ENCODE measurements at places on chromosomes 7 and 10. TPM values are rescaled to one million over a fixed set of nuclear protein-coding genes. Genes with fewer than 3 reads are reported as not detected.

Gene GPC2
- polyA plus RNA-seq = 0.80 TPM

GRCh38 chr7:34835901-34836600 is 178.0 kb downstream of the NPSR1 start:
- no peak for DNase-seq

DNA sequence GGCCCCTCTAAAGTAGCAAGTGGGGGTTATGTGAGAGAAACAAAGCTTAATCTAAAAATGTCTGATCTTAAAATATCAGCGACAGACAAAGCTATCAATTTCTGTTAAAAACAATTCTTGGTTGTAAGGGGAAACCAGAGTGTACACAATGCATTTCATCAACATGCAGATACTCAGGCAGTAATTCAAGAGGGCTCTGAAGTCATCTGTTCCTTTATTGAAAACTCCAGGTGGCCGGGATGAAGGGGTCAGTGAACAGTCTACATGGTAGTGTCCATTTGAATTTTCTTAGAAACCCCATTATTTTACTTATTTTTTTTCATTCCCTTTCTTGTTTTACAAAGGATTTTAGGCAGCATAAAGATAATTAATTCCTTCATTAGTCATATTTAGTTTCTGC is 36.7 kb upstream of the BTBD16 start:
- no peak for DNase-seq

Gene SPDYE8
- polyA plus RNA-seq = not detected

GRCh38 chr10:93670372-93670771 is 32.0 kb downstream of the FRA10AC1 start:
- no peak for DNase-seq

DNA sequence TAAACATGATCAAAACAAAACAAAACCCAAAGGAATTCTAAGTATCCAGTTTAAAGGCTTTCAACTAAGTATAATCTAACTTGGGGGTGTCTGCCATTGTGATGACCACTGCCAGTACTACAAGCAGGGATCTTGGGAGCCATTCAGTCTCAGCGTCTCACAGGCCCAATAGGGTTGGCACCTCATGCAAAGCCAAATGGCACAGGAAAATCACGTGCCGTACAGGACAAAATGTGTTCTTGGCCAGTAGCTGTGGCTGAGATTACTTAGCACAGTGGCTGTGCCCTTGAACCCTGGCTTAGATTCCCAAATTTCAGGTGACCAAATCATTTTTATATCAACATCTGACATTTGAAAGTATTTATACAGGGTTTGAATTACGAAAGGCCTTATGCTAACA is 50.0 kb downstream of the DLD start:
- DNase-seq = no peak

Gene ATOH7
- polyA plus RNA-seq = 0.06 TPM

- DNase-seq = no peak
Measured at GRCh38 chr10:78381107-78381506, 347.4 kb downstream of the RPS24 start.

DNA sequence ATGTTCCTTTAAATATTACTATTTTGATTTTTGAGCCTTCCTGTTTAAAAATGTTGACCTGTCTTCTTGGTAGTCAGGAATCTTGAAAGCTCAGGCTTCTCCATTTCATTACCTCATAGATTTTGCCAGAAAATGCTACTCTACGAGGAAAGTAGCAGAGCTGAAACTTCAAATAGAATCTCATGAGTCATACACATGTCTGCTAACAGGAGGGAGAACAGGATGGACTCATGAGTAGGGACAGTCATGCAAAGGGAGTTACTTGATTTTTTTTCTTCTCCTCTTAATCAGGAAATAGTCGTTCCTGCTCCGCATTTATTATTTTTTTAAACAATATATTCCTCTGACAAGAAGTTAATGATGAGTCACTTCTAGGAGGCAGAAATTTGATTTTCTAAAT is 37.0 kb upstream of the MINDY3 start:
- no peak for DNase-seq

Gene SLC25A28
- polyA plus RNA-seq = 83.4 TPM

DNA sequence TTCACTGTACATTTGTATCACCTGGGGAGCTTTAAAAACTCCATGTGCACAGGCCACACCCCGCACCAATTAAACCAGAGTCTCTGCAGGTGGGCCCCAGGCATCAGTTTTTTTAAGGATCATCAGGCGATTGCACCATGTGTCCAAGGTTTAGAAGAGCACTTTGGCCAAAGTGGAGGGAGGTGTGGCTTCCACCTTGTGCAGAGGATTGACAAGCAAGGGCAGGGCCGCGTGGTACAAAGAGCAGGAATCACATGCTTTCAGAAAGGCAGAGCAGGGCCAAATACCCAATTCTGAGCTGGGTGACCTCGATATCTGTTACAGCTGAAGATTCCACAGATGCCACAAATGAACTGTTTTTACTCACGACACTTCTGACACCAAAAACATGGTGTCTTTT is 52.4 kb downstream of the NOC3L start:
- DNase-seq = no peak

Gene CALML5
- polyA plus RNA-seq = not detected

- DNase-seq = no peak
Measured at GRCh38 chr7:149878523-149878921, 4.8 kb downstream of the ATP6V0E2 start.

DNA sequence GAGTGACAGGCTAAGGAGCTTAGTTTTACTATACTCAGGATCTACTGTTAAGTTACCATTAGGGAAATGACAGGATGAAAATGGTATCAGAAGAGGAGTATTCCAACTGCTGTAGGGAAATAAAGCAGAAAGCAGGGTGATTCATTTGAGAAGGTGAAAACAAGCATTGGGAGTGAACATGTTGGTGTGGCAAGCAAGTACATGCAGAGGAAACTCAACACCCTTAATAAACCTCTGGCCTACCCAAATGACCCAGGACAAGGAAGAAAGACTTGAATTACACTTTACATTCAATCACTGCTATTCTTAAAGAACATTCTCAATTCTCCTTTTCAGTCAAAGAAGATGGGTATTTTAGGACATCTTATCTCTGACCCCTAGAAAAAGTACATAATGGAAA is 28.7 kb downstream of the ERLIN1 start:
- no peak for DNase-seq

Gene GIMAP6
- 30.3 TPM for polyA plus RNA-seq

- no peak for DNase-seq
Measured at GRCh38 chr10:51642581-51642980, 56.8 kb downstream of the CSTF2T start.

DNA sequence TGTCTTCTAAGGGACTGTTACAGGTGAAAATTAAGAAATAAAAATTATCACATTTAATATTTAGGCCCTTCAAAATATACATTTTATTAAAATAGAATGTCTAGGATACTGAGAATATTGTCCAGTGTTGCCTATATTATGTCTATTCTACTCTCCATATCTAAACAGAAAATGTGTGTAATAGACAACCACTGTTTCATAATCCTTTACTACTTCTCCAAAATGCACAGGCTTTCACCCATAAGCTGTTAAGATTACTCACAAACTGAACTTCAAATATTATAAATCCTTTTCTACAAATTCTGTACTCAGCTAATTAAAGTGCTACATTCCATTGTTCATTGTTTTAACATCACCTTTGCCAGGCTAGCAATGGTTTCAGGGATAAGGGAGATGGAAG is 56.7 kb upstream of the TFEC start:
- DNase-seq = no peak

DNA sequence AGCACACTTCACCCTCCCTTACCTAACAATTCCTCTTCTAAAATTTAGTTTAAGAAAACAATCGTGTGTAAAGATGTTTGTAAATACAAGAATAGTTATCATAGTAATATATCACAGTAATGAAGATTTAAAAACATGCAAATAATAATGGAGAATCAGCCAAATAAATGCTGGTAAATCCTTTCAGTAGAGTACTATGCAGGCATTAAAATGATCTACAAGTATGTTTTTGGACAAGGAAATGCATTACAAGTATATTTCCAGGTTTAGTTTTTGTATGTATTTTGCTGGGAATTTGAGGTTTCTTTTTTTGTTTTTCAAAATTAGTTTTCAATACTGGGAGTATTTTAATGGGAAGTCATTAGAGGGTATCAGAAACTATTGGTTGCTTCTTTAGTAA is 22.7 kb downstream of the TPST1 start:
- no peak for DNase-seq

- DNase-seq = no peak
Measured at GRCh38 chr10:122878799-122879338, 512 bp downstream of the FAM24B start.

DNA sequence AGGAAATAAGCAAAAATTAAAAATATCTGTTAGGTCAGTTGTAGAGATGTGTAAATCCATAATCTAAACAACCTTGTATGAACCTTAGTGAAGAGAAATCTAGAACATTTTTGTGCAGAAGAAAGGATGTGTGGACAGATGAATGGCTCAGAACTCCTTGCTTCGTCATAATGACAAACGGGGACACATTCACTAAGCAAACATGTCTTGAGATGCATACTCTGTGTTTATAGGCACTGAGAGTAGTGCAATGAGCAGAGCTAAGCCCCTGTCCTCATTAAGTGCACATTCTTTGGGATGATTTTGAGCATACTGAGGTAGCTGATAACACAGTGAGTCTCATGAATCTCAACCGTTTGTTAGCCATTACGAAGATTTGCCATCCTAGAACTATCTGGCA is 360.6 kb upstream of the ANKRD30A start:
- no peak for DNase-seq

Gene RUFY2
- polyA plus RNA-seq = 10.3 TPM

GRCh38 chr7:50312250-50313162 is 8.0 kb downstream of the IKZF1 start:
- no peak for DNase-seq
